ENCODE measurements at places on chromosomes 3 and 15.

GRCh38 chr3:66751842-66752241 is 246.3 kb upstream of the KBTBD8 start:
- DNase-seq, result no peak

DNA sequence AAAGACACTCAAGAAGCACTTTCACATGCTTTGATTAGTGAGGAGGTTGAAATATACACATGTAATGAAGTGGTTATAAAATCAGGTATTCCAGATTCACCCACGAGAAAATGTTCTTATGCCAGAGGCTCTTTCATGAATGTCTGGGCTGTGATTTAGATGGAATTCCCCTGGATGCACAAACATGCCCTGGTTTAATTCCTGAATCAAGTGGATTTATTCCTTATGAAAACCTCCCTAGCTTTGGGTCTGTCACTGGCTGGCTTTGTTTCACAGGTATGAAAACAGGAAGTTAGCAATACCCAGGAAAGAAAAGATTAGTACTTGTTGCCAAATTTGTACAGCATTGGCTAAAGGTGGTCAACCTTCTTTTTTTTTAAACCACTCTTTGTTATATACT is 1123.0 kb downstream of the ROBO1 start:
- no peak for DNase-seq

- DNase-seq, result no peak
Observed at GRCh38 chr3:169658311-169658931, 5.1 kb downstream of the MECOM start.

DNA sequence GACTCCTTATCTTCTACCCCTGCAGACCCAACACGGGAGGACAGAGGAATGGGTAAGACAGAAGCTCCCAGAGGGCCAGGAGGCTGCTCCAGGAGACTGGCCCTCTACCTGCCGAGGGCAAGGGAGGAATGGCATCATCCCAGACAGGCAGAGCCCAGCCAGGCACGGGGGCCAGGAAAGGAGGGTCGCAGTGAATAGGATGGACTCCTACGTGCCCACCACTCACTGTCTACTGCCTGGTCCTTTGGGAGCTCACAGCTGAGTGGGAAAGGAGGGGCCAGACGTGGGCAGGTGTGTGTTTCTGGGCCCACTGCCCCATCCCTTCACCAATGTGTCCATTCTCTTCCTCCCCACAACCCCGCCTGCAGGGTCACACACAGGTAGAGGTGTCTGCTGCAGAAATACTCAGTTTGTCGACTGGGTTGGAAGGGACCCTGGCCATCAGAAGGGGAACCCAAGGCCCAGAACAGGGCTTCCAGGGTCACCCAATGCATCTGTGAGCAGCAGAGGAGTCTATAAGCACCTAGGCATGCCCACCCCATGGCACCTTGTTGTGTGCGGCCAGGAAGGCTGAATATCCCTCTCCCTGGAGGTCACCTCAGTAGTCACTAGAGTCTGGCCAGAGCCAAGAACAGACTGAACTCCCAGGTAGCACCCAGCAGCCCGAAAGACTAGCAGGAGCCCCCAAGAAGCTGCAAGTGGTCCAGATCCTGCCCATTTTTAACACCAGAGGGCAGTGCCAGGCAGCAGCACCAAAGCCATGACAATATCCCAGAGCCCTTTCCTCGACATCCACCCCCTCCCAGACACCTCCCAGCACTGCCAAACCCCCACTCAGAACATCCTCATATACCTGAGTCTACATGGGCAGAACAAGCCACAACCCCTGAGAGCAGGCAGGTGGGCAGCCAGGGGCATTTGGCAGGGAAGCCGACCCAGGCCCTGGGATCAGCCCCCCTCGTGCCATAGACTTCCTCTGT is 24.0 kb downstream of the TKT start:
- no peak for DNase-seq

DNA sequence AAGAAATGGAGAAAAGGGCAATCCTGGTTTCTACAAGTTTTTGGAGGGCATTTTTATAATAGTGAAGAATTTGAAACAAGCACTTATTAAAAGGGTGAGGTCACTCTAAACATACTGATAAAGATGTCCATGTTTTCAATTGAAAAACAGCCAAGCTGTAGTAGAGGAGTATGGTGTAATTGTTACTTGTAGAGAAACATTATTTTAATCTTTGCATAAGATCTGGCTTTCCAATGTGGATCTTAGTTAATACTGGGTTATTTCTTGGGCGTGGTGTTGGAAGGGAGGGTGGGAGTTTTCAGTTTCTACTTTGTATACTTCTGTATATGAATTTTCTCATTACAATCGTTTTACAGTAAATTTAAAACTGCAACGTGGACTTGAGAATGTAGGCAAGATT is 22.8 kb downstream of the MORF4L1 start:
- no peak for DNase-seq

- DNase-seq, result no peak
Observed at GRCh38 chr3:81776643-81777042, 15.2 kb upstream of the GBE1 start.

DNA sequence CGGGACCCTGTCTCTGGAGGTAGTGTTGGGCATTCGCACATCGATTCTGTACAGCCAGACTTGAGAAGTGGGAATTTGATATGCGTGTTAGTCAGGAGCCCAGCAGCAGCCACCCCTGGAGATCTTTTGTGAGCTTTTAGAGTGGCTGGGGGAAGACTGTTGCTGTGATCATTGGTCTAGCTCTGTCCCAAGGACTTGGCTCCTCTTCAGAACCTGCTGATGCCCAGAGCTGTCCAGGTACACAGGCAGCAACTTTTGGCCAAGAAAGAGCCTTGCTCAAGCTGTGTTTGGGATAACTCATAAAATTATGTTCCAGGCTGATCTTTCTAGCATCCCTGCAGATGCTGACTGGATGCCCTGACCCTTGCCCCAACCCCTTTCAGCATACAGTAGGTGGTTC is 29.3 kb downstream of the LIMD1 start:
- DNase-seq, result no peak

DNA sequence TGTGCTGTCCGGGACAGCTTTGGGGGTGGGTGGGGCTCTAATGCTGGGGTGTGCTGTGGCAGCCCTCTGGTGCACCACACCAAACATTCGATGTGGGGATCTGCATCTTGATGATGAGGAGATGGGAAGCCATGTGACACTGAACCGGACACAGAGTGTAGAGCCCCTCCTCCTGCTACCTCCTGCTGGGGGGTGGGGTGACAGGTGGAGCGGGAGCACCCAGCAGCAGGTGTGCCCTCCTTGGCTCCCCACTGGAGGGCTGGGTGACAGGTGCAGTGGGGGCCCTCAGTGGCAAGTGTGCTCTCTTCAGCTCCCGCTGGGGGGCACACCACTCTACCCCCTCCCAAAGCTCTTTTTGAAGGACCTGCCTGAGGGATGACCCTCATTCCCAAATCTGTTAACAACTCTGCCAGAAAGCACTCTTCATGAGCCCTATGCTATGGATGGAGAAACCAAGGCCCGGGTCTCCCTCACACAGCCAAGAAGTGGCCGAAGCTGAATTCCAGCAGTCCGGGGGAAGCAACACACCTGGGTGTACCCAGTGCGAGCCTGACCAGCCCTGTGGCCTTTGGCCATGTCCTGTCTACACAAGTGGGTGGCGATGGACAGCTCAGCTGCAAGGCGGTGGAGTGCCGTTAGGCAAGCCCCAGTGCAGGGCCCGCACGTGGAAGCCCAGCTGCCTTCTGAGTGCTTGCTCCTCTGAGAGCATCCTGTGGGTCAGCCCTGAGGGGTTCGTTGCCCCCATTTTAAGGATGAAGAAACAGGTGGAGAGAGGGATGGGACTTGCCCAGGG is 609 bp upstream of the UROC1 start:
- DNase-seq, result no peak

GRCh38 chr3:71454512-71455403 is 128.8 kb downstream of the FOXP1 start:
- no peak for DNase-seq

DNA sequence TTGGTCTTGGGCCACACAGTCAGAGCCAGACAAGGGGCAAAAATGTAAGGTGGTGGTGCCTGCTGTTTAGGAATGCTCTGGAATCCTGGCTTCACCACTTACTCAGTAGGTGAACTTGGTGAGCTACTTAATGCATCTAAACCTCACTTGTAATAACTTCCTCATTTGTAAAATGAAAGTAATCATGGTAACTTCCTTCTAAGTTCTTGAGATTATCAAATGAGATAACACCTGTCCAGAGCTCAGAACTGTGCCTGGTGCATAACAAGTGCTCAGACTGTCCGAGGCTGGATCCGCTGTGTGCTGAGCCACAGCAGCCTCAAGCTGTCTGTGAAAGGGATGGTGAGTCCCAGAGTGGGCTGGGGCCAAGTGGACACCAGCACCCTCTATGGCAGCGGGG is 62.8 kb upstream of the KY start:
- no peak for DNase-seq

GRCh38 chr3:141000027-141000663 is 51.0 kb upstream of the SPSB4 start:
- peak; percentile 43 for DNase-seq

- peak; percentile 74 for DNase-seq
Observed at GRCh38 chr15:41928637-41929620, 35.1 kb upstream of the SPTBN5 start.

- no peak for DNase-seq
Observed at GRCh38 chr3:16840101-16840424, 44.7 kb upstream of the PLCL2 start.

- DNase-seq, result no peak
Observed at GRCh38 chr3:110384601-110385000, 687.0 kb upstream of the NECTIN3 start.

- no peak for DNase-seq
Observed at GRCh38 chr3:120559242-120560061, 36.7 kb upstream of the NDUFB4 start.

GRCh38 chr3:71393093-71393492 is 190.4 kb downstream of the FOXP1 start:
- DNase-seq, result peak; percentile 33

- peak; percentile 42 for DNase-seq
Observed at GRCh38 chr3:170178651-170179050, 2.9 kb downstream of the PHC3 start.

- DNase-seq, result no peak
Observed at GRCh38 chr15:32998979-32999672, 195.4 kb downstream of the FMN1 start.

GRCh38 chr15:45242289-45242688 is 9.7 kb upstream of the SLC28A2 start:
- no peak for DNase-seq

GRCh38 chr3:197006446-197006845 is 23.2 kb downstream of the MELTF start:
- no peak for DNase-seq

- no peak for DNase-seq
Observed at GRCh38 chr3:99730870-99731269, 86.8 kb upstream of the CMSS1 start.

DNA sequence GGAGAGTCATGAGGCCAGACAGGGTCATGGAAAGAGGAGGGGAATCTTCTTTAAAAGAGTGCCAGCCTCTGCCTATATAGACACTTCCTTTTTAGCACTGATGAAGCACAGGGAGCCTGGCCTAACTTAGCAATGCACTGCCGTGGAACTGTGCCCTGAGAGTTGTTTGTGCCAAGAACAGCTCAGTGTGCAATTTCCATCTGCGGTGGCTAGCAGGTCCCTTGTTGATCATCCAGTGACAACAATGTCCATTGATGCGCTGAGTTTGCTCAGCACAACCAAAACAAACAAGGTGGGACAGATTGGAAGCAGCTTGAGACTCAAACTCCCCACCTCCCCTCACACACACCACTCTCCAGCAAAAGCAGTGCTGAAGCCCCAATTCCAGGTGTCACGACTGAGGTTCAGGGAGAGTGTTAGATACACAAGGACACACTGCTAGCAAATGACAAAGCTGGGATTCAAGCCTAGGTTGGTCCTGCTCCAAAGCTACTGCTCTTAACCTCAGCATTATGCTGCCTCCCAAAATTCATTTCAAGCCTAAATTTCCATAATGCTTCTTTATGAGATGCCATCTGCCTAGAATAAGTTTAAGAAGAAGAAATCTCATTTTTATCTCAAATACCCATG is 316.6 kb upstream of the UBE2E2 start:
- DNase-seq, result no peak

DNA sequence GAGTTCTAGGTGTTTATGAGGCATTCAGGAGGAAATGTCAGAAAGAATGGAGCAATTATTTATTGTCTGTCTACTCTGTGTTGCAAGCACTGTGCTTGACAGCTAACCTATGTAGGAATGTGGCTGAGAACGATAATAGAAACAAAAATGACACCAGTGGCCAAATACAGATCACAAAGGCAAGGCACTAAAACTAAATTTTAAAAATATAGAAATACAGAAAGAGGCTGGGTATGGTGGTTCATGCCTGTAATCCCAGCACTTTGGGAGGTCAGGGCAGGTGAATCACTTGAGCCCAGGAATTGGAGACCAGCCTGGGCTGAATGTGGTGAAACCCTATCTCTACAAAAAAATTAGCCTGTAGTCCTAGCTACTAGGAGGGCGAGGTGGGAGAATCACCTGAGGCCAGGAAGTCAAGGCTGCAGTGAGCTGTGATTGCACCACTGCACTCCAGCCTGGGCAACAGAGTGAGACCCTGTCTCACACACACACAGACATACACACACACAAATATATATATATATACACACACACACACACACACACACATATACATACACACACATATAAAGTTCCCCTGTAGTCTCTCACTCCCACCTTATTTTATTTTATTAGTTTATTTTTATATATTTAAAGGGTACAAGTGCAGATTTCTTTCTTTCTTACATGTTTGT is 6.0 kb downstream of the PRKCI start:
- no peak for DNase-seq

- DNase-seq, result no peak
Observed at GRCh38 chr3:48672522-48672921, 9.8 kb upstream of the CELSR3 start.

GRCh38 chr15:36877796-36878683 is 222.3 kb downstream of the MEIS2 start:
- no peak for DNase-seq

- no peak for DNase-seq
Observed at GRCh38 chr15:69974321-69974720, 123.4 kb downstream of the TLE3 start.

- DNase-seq, result no peak
Observed at GRCh38 chr3:12286504-12286903, 2.4 kb upstream of the PPARG start.

- no peak for DNase-seq
Observed at GRCh38 chr15:68503791-68504680, 72.1 kb upstream of the ITGA11 start.

- DNase-seq, result no peak
Observed at GRCh38 chr15:98923579-98923978, 84.0 kb downstream of the PGPEP1L start.

- DNase-seq, result no peak
Observed at GRCh38 chr15:65841121-65841930, 28.0 kb upstream of the RAB11A start.

- no peak for DNase-seq
Observed at GRCh38 chr15:88905576-88905975, 7.6 kb downstream of the MFGE8 start.
